ENCODE measurements at places on chromosomes 6 and 20.

DNA sequence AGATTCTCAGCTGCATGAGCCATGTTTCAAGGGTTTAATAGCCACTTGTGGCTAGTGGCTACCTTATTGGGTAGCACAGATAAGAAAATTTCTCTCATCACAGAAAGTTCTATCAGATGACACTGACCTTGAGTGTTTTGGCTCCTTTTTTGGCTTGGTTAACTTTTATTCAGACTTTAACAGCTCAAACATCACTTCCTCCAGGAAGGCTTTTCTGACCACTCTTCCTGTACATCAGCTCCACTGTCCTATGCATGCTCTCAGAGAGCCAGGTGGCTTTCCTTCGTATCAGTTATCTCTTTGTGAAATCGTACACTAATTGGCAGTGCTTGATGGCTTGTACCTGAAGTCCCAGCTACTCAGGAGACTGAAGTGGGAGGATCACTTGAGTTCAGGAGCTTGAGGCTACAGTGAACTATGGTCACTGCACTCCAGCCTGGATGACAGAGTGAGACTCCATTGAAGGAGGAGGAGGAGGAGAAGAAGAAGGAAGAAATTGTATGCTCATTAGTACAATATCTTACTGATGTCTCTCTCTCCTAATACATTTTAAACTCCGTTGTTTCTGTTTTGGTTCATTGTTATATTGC is 10.7 kb downstream of the MAFB start:
- no peak for DNase-seq

- DNase-seq, result no peak
Observed at GRCh38 chr6:108953681-108954080, 105.5 kb downstream of the ARMC2 start.

- no peak for DNase-seq
Observed at GRCh38 chr6:24859608-24860200, 61.0 kb upstream of the ARMH2 start.

GRCh38 chr6:43990275-43990626 is 137.0 kb downstream of the MRPL14 start:
- DNase-seq, result no peak

- DNase-seq, result no peak
Observed at GRCh38 chr6:3353939-3354338, 95.2 kb downstream of the PSMG4 start.

GRCh38 chr6:119179842-119180241 is 101.4 kb upstream of the FAM184A start:
- no peak for DNase-seq

DNA sequence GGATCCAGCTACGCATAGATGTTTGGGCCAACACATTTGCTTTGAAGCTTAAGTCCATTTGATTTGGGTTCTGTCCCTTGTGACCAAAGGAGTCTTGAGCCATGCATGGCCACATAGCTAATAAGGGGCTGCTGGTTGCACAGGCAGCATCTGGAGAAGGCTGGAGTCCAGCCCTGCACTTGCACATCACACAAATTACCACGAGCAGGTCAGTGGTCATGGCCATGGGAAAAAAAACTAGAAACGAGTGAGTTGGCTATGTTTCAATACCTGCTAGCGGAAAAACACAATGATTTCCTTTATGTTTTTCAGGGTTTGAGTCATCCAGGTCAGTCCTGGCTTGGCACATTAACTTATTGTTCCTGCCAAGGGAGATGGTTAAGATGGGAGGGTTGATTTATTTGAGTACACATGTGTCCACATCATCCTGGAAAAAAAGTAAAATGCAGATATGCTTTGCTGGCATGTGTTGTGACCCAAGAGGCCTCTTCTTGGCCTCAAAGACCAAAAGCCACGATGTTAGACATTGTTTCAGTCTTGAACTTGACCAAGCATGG is 5.6 kb upstream of the STX16 start:
- DNase-seq, result no peak

DNA sequence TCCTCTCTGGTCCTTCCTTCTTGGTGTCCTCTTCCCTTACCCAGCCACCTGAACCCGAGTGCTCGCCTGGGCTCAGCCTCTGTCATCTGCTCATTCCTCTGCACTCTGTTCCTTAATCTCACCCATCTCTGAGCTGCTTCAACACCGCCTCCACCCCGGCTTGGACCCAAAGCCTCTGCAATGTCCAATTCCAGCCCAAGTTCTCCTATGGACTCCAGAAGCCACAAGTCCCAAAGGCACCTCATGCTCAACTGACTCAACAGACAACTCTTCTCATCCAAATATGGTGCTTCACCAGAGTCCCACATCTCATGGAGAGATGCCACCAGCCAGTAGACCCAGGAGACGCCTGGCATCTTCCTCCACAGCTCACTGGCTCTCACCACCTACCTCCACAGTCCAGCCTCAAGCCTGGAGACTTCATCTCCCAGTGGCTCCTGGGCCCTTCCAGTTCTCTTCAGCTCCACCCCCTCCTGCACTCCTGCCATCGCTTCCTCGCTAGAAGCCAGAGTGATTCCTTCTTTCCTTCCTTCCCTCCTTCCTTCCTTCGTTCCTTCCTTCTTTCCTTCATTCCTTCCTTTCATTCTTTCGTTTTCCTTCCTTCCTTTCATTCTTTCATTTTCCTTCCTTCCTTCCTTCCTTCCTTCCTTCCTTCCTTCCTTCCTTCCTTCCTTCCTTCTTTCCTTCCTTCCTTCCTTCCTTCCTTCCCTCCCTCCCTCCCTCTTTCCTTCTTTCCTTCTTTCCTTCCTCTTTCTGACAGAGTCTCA is 40.9 kb upstream of the NNAT start:
- DNase-seq, result no peak

DNA sequence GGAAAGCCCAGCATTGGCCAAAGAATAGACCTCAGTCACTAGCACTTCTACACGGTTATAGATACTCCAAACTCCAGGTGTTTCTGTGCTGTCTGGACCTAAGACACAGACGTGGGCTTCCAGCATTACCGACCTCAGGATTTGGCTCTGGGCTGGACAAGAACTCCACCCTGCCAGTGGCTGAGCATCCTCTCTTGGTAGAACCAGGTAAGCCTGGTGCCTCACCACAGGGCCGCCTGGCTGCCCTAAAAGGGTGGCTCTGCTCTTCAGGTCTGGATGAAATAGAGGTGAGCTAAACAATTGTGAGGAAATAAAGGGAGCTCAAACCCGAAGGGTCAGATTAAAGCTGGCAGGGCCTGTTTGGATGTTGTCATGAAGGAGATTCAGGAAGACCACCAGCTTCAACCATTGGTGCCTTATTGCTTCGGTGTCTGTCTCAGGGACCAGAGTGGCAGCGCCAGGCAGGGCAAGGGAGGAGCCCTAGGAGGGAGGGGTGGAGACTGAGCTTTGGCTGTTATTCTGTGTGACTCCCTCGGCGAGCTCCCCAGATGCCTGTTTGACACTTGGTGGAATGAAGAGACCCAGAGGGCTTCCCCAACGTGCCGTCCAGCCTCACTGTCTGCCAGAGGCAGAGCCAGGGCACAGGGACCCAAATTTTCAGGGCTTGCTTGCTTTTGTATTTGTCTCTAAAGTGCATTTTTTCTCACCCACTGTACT is 8.6 kb downstream of the SYNDIG1 start:
- DNase-seq, result no peak

GRCh38 chr6:151689499-151690201 is 117.8 kb upstream of the ESR1 start:
- DNase-seq, result no peak

- no peak for DNase-seq
Observed at GRCh38 chr6:153003366-153003690, 819 bp upstream of the MTRF1L start.

DNA sequence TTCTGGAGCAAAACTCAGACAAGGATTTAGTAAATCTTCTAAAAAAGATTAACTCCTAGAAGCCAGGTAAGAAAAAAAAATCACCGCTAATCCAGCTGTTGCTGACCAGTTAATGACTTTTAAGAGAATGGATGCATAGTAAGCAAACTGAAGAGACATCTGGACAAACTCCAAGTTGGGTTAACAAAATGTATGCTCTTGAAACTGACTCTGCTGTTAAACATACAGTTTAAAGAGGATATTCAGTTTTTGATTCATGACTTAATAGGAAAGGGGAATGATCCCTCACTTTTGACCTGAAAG is 70.4 kb downstream of the PLAGL1 start:
- DNase-seq, result no peak

DNA sequence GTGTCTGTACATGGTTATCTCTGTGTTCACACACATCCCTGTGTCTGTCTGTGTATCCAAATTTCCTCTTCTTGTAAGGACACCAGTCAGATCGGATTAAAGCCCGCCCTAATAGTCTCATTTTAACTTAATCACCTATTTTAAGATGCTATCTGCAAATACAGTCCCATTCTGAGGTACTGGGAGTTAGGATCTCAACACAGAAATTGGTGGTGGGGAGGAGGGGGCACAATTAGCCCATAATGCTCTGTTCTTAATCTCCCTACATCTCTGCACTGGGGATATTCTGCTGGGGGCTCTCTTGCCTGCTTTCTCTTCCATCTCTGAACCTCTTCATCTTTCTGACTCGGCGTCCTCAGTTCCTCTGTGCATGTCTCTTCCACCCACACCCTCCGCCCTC is 320.7 kb downstream of the CDC5L start:
- DNase-seq, result no peak

GRCh38 chr20:63314566-63315239 is 21.7 kb downstream of the COL20A1 start:
- DNase-seq, result no peak

- no peak for DNase-seq
Observed at GRCh38 chr20:25484911-25485511, 77.5 kb downstream of the GINS1 start.

- DNase-seq, result no peak
Observed at GRCh38 chr6:144302701-144303372, 17.7 kb downstream of the UTRN start.

- DNase-seq, result no peak
Observed at GRCh38 chr20:53711333-53712211, 117.9 kb upstream of the ZNF217 start.

GRCh38 chr6:105072798-105073199 is 107.0 kb downstream of the POPDC3 start:
- no peak for DNase-seq

DNA sequence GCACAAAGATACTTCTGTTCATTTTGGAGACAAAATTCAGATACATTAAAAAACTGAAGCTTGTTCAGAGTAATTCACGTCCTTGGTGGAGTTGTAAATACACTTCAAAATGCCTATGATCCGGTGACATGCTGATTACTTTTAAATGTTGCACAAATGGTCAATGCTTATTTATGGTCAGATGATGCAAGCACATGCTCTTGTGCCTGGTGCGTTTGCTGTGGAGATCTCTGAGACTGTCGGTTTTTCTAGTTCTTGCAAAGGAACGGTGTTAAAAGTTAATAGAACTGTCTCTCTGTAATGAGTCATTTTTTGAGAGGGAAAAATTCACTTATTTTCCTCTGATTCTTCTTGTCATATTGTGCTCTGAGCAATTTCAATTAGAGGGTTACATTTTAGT is 45.2 kb upstream of the EDN3 start:
- DNase-seq, result no peak

- DNase-seq, result no peak
Observed at GRCh38 chr6:127190552-127190951, 72.1 kb downstream of the RSPO3 start.

GRCh38 chr20:5135363-5136012 is 8.7 kb downstream of the CDS2 start:
- no peak for DNase-seq

DNA sequence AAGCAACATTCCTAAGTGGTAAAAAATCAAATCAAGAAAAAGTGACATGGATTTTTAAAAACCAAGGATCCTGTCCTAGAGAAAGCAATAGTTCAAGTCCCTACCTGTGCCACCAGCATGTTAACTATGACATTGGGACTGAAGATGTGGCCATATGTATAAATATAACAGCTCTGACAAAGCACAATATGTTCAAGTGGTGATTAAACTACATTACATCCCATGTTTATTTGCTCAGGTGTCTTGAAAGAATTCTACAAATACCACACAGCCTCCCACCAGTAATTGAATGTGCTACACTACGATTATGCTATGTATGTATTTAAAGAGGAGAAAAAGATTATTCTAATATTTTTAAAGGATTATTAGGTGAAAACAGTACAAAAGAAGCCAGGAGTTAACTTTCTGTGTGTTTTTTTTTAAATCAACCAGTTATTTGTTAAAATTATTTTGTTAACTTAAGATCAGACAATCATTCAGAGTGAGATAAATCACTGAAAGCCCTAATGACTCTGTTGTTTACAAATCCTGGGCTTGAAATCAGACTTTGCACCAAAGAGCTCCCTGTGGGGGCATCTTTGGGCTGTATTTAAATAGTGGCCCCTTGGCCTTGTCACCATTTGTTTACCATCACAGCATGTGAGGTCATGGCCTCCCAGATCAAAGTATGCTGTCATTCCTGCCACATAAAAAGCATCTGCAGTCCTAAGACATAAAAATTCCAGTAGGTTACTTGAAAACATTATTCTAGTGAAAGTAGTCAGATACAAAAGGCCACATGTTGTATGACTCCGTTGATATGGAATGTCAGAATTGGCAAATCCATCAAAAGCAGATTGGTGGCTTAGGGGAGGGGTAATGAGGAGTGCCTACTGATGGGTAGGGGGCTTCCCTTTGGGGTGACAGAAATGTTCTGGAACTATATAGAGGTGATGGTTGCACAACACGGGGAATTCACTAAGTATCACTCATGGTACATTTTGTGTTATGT is 17.1 kb downstream of the TTLL2 start:
- DNase-seq, result no peak

GRCh38 chr6:447381-448165 is 56.0 kb downstream of the IRF4 start:
- DNase-seq, result no peak

DNA sequence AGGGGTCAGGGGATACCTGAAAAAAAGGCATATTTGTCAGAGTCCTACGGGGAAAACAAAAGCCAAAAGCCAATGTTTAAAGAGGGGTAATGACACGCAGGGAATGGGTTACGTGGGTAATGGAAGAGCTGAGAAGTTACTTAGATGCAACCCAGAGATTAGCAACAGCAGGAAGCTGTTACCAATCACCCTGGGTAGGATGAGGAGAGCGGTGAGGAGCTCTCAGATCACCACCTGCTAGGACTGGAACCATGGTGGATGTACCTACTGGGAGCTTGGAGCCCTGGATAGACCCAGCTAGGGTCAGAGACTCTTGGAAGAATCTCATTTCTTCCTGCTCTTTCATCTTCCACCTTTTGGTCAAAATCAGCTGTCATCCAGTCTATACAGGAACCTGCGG is 51.2 kb upstream of the RNF24 start:
- no peak for DNase-seq

DNA sequence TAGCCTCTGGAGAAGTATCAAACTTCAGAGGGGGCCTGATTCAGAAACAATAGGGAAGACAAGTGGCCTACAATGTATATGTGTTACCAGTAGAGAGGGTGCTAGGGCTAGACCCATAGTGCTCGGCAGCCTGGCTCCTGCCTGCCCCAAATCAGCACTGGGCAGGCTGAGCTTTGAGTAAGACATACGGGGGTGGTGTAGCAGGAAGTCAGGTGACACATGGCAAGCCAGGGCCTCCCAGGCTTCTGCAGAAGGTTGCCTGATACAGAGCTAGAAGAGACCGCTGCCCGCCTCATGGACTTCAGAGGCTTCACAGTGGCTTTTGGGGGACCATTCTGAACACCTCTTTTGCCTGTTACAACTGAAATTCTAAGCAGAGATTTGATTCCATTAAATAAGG is 43.4 kb downstream of the RALY start:
- DNase-seq, result no peak

All from GM04503 (cell line).